ENCODE measurements at places on chromosomes 13 and 19.

GRCh38 chr13:111923439-111923838 lies 143.5 kb upstream of the SOX1 start:
- no peak for DNase-seq

GRCh38 chr19:18785179-18786124 lies 5.7 kb downstream of the COMP start:
- no peak for DNase-seq

DNA sequence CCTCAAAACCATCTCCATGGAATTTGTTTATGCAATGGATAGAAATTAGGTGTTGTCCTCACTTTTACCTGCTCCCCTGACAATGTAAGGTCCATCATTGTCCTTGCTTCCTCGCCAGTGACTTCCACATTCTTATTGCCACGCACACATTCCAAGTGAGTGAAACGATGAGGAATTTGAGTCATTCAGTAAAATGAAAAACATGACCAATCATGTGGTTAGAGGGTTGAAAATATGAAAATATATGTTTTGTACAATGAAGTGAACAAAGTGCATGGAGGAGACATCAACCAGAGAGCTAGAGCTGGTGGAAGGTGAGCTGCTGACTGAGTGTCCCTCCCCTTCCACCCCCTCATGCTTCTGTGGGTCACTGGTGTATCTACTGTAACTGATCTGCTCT lies 91.7 kb downstream of the ATP8A2 start:
- DNase-seq: no peak

DNA sequence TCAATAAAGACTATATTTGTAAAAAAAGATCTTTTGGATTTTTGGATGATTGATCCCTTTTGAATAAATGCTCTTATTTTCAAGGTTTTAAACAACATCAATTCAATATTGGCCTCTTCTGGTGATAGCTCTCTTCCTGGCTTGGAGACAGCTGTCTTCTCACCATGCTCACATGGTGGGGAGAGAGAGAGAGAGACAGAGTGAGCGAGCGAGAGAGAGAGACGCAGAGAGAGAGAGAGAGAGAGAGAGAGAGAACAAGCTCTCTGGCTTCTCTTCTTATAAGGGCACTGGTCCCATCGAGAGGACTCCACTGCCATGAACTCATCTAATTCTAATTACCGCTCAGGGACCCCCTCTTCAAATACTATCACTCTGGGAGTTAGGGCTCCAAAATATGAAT lies 32.1 kb upstream of the FARP1 start:
- no peak for DNase-seq

Measured in fibroblast of skin of left biceps (primary cell).